ENCODE measurements at places on chromosomes 5 and 9.

DNA sequence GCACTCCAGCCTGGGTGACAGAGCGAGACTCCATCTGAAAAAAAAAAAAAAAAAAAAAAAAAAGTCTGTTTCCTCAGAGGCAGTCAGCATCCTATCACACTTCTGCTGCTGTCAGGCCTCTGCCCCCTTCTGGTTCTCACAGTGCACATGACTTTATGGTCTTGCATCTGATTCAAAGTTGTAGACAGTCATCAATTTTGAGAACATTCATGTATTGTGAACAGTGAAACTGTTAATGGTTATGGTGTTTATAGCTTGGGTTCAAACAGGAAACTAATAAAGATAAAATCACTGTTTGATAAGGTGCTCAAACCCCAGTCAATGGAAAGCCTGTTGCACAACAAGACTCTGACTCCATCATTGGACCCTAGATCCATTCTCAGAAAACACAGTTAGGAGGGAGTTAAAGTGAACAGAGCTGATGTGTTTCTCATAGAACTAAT, 61.4 kb downstream of the FOXD1 start:
- DNase-seq, result no peak

DNA sequence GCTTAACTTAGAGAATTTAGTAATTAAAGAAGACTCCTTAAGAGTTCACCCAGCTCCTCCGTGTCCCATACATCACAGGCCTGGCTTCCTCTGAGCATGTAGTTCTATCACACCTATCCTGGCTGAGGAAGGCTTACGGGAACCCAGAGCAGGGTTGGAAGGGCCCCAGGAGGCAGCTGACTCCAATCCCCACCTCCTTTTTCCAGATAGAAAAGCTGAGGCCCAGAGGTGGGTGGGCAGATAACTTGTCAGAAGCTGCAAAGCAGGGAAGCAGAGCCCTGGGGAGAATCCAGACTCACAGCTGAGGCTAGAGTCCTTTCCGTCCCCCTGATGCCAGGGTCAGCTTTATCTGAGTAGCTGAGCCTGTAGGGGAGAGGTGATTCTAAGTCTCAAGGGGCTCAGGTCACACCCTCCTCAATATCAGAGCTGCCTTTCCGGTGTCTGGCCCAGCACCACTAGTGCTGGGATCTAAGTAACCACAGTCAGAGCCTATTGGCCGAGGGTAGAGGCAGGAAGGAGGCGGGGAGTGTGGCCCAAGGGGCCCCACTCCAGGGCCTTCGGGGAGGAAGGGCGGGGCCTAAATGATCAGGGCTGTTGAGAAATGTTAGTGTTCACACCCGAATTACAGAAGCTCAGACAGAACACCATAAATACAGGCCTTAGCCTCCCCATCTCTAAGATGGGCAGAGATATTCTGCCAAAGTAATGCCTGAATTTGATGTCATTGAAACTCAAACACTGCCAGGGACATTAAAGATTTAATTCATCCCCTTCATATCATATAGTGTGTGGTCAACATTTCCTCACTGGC, 9.9 kb downstream of the CCDC69 start:
- DNase-seq, result peak; percentile 62

- DNase-seq, result peak; percentile 14
Observed at GRCh38 chr9:89603767-89604665, 796 bp upstream of the GADD45G start.

DNA sequence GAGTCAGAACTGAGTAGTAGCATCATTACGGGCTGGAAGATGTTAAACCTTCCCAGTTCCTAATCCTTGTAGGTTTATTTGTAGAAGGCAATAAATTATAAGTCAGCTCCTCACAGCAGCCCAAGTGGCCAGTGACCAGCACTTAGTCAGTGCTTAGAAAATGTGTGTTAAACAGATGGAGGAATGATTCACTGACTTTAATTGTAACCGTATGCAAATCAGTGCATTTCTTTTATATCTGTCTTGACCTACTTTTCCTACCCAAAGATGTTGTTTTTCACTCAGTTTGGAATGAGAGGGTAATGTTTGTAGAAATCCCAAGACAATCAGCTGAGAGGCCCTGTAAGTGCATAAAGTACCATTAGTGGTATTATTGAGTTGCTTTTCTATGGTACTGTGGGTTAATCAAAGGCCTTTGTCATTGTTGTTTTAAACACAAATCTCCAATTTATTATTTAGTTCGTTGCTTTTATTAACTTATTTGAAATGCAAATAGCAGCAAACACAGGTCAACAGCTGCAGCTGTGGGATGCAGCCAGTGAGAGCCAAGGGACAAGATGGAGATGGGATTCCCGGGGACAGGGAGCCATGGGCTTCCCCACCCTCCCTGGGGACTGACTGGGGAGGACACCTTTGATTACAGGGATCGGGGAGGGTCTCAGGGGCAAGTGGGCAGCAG, 49.8 kb downstream of the MAP1B start:
- DNase-seq, result peak; percentile 85

DNA sequence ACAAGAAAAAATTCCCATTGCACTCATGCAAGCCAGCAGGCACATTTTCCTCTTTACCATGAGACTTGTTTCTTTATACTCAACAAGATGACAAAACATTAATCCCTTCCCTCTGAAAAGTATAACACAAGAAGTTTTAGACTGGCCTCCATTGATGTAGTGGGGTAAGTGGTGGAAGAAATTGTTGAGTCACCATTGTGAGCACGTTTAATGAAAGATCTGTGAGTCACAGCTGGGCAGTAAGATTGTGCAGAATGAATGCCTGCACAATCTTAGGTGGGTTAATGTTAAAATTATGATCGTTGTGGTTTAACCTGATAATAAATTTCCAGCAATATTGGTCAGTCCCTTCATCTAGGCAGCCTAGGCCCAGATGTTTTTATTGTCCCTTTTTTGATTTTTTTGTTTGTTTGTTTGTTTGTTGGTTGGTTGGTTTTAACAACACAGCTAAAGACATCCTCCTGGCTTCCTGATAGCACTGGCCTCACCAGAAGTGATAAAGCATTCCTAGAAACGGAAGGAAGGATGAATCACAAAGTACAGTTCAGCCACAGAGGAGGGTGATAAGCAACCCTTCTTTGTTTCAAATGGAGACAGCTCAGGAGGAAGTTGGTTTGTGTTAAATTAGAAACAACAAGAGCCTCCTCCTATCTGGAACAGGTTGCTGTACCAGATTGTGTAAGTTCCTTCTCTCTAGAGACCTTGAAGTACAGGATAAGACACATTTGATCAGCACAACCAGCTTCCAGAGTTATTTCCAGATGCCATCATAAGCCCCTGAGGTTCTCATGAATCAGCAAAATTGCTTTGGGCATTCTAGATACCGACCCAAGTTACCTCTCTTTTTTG, 40.3 kb downstream of the SLC24A2 start:
- DNase-seq, result no peak

GRCh38 chr5:1476181-1476966, 31.1 kb upstream of the SLC6A3 start:
- DNase-seq, result no peak

DNA sequence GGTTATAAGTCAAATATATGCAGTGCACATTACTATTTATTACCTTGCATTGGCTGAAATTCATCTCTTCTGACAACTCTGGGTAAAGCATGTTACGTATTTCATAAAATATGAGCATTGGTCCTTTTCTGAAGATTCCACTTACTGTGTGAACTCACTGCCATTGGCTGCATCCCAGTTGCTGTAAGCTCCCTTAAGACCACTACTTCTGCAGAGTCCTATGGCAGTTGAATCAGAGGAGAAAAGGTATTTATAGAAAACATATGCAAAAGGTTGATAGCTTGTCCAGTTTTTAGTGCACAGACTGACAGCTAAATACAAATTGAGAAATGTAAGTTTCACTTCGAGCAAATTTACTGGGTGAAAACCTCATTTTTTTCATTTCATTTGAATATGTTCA, 394.6 kb upstream of the ARRDC3 start:
- DNase-seq, result no peak

DNA sequence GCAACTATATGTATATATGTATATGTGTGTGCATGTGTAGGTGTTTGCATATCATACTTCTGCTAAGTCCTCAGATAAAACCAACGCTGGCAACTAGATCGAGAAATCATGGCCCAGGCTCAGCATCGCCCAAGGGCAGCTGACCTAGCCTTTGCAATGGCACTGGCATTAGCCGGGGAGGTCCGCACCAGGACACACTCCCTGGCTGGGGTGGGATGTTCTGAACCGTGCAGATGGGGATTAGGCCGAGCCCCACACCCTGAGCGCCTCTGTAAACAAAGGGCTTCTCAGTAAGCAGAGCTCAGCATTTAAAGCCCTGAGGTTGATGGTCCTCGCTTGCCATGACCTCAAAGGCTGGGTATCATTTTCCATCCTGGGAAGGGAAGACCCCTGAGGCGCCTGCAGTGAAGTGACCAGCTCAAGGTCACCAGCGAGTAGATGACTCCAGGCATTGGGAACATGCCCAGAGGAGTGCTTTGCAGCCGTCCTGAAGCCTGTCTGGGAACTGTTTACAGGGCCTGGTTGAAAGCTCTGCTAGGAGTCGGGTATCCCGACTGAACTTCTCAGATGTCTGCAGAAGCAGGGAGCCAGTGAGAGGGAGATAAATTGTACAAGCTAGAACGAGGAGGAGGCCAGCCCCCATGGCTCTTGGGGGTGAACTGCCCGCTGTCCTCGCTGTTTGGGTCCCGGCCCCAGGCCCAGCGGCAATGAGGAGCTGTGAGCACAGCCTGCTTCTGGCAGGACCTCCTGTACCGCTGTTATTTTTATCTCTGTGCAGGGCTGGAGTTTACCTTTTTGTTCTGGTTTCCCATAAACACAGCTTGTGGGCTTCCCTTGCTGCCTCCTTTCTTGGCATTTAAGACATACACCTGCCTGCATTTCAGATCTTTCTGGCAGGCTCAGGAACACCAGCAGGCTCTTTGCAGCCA, 18.4 kb downstream of the GADD45G start:
- no peak for DNase-seq

DNA sequence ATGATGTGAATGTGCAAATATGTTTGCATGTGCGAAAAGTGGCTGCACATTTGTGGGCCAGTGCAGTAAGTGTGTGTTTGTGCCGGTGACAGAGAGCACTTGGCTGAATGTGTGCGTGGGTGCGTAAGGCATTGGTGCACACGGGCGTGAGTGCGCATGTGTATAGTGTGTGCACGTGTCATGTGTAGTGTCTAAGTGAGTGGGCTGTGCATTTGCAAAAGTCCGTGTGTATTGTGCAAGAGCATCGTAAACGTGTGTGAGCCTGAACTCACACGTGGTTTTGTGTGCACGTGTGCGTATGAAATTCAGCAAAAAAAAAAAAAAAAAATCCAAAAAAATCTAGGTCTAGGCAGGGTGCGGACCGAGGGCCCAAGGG, 6.5 kb upstream of the EBF1 start:
- no peak for DNase-seq

DNA sequence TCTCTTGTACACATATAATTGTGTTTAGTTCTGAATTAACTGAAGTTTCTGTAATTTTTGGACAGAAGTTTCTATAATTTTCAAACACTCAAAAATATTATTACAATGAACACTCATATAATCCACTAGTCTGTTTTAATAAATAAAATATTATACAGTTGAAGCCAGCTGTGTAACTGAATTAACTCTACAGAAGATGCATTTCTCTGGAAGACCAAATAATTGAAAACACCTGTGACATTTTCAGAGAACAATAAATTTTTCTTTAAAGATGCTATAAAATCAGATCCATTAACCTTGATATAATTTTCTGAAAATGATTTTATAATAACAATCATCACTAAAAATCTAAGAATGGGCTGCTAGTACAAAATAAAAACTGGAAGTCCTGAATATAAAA, 14.7 kb downstream of the NADK2 start:
- peak; percentile 16 for DNase-seq

DNA sequence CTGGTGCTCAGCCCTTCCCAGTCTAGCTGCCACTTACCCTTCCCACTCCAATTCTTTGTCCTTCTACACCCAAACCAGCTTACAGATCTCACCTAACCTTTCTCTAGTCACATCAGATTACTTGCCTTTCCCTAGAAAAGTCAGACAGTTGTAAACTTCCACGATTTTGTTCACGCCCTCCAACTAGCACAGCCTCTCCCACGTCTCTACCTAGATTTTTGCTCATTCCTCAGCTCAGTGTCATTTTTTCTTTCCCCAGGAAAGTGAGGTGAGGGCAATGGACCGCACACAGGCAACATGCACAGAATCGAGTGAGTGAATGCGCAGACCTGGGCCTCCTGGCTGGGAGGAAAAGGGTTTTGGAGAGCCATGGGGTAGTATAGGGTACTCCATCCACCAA, 20.9 kb upstream of the PRUNE2 start:
- no peak for DNase-seq

GRCh38 chr9:136728548-136729123, 14.1 kb downstream of the LCN10 start:
- DNase-seq, result peak; percentile 66

- DNase-seq, result no peak
Observed at GRCh38 chr9:119179701-119180100, 189.5 kb downstream of the BRINP1 start.

DNA sequence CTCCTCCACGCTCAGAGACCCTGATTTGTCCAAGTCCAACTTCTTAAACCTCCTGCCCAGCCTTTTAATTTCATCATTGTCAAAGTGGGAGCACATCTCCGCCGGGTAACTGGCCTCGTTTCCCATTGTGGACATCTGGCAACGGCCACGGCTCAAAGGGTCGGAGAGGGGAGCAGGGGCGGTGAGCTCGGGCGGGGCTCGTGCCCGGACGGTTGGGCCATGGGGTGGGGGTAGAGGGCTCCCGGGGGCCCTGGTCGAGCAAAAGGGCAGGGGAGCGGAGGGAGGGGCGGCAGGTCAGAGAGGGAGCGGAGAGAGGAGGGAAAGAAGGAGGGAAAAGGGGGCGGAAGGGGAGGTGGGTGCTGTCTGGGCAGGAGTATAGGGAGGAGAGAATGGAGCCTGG, at the start of gene PPP3R2:
Gene PPP3R2 (minus strand): TSS at position 174 of the 400 bp plus-strand sequence. CDS start 48 bp downstream, at position 126.
- no peak for DNase-seq

- no peak for DNase-seq
Observed at GRCh38 chr5:13382232-13382631, 562.3 kb downstream of the DNAH5 start.

- peak; percentile 97 for DNase-seq
Observed at GRCh38 chr5:111680737-111681413, 76.1 kb downstream of the NREP start.

DNA sequence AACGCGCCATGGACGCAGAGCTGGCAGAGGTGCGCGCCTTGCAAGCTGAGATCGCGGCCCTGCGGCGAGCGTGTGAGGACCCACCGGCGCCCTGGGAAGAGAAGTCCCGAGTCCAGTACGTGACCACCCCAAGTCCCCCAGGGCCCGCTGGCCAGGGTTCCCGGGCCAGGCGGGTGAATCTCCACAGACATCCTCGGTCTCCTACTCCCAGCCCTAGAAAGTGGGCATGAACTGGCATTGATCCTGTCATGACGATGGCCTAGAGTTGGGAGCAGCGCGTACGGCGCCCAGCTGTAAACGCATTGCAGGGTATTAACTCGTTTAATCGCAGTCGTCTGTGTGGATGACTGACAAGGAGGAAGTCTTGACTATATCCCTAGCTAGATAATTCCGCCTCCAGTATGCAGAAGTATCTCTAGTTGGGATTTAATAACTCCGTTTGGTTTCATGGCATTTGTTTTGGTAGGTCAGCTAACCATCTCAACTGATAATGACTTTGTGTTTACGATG, 293 bp downstream of the CENPP start:
- DNase-seq, result no peak

GRCh38 chr9:95947118-95947517, 71.6 kb downstream of the ERCC6L2 start:
- no peak for DNase-seq

Data from adipocyte (in vitro differentiated cells).